ENCODE measurements at places on chromosomes 5 and 9.

DNA sequence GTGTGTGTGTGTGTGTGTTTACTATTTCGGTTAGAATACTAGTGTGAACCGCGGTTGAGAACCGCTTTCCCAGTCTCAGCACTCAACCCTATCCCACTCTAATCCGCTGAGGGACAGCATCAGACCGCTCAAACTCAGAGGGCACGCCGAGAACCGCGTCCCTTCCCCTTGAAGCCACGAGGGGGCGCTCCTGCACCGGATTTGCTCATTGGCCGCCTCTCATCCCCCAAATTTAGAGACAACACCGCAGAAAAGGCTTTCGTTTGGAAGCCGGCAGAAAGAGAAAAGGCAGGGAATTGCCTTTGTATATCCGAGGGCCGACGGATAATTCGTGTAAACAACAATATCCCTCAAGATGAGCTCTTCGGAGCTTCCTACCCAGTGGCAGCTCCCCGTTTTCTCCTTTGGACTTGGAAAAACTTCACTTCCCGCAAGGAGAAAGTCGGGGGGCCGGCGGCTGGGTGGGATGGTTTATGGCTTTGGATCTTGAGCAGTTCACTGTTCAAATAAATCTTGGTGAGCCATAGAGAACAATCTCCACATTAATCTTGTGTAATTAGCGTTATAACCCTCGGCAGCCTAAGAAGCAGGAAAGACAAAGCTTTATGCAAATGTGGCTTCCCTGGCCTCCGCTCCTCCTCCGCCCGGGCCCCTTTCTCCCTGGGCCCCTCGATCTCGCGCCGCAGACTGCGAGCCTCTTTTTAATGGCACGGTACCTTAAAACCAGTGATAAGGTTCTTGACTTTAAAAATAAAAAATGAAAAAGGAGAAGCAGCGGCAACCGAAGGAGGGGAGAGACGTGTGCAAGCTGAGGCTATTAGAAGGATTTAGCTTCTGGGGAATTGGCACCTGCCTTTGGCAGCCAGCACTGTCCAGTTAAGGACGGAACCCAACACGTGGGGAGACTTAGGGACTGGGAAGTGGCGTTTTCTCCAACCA lies 296.8 kb downstream of the PARP8 start:
- peak; percentile 46 for DNase-seq

GRCh38 chr5:96247097-96247701 lies 185.8 kb downstream of the PCSK1 start:
- peak; percentile 86 for DNase-seq

GRCh38 chr5:91281401-91281800 lies 101.7 kb downstream of the ARRDC3 start:
- peak; percentile 65 for DNase-seq

DNA sequence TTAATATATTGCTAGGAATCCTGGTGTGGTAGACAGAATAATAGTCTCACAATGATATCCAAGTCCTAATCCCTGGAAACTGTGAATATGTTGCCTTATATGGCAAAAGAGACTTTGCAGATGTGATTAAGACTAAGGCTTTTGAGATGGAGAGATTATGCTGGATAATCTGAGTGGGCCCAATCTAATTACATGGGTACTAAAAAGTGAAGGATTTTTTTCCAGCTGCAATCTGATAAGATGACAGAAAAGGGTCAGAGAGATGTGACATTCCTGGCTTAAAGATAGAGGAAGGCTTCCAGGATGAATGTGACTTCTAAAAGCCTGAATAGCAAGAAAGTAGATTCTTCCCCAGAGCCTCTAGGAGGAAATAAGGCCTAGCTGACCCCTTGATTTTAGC lies 80.7 kb upstream of the MPDZ start:
- DNase-seq = no peak

DNA sequence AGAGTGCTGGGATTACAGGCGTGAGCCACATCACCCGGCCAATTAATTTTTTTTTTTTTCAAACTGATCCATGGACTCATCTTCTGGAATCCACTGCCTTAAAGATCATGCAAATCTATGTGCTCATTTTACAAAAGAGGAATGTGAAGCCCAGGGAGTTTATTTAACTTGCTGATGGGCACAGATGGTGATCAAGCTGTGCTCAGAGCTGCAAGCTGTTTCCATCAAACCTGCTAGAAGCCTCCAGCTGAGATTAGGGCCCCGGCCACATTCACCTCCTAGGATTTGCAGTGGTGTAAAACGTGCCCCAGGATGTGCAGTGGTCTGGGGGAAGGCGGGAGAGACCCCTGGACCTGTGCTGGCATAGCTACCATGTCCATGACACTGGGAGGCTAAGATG lies 56.1 kb upstream of the TUT7 start:
- peak; percentile 13 for DNase-seq

DNA sequence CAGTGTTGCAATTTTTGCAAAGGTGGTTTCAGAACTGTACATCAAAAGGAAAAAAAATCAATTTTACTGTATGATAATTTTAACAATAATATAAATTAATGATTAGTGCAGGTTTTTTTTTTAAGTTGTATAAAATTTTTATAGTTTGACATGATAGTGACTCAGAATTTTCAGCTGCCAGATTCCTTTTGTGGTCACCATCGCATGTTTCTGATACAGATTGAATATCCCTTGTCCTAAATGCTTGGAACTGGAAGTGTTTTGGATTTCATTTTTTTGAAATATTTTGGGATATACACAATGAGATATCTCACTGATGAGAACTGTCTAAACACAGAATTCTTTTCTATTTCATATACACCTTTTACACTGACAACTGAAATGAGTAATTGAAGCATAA lies 361.3 kb downstream of the RAB3C start:
- DNase-seq = peak; percentile 69

DNA sequence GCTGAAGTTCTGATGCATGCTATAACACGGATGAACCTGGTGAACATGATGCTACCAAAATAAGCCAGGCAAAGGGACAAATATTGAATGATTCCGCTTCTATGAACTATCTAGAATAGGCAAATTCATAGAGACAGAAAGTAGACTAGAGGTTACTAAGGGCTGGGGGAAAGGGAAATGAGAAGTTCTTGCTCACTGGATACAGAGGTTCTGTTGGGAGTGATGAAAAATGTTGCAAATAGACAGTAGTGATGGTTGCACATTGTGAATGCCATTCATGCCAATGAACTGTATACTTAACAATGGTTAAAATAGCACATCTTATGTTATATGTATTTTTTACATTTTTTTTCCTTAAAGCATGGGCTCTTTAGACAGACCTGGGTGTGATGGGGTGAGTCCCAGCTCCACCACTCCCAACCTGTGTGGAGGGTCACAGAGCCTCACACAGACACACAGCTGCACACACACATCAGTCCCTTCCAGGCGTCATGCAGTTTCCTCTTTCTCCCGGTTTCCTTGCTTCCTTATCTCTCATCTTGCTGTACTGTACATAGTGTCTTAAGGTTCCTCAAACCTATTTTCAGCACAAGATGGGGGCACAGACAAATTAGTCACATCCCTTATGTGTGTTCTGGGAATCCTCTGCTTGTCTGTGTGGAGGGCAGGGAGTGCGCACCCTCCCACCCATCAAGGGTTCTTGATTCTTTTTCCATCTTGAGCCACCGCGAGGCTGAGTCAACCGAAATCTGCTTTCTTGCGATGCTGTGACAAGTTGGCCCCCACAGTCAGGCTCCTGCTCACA lies 192.9 kb downstream of the CRB2 start:
- DNase-seq = peak; percentile 22

DNA sequence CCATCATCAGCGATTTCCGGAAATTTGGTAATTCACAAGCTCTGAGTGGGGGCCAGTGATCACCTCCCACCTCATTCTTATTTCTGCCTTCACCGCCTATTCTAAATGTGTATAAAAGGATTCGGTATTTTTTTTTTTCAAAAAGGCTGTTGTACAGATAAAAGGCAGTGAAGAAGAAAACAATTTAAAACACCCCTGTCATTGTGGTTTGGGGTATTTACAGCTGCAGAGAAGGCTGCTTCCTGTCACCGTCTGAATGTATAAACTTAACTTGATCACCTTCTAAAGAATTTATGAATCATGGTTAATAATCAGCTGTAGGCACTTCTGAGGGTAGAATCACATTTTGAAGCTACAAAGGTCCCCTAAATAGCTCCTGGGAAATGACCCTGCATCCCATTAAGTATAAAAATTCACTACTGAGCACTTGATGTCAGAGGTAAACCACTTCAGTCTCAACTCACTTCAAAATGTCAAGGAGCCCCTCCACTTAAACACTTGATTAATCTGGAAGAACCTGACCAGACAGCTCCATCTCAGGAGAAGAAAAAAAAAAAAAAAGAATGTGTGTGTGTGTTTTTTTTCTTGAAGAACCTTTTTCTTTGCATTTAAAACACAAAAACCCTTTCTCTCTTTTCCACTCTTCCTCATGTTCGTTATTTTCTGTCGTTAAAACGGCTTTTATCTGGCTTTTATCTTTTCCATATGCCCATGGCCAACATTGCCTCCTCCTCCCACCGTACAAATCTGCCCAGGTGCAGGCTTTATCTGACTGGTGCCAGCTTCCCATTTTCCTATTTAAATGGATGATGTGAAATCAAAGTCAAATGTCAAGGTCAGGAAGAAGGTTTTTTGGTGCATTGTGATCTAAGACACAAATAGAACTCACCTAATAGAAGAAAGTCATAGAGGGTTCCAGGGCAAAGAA lies 291.2 kb downstream of the IRX1 start:
- DNase-seq = no peak

DNA sequence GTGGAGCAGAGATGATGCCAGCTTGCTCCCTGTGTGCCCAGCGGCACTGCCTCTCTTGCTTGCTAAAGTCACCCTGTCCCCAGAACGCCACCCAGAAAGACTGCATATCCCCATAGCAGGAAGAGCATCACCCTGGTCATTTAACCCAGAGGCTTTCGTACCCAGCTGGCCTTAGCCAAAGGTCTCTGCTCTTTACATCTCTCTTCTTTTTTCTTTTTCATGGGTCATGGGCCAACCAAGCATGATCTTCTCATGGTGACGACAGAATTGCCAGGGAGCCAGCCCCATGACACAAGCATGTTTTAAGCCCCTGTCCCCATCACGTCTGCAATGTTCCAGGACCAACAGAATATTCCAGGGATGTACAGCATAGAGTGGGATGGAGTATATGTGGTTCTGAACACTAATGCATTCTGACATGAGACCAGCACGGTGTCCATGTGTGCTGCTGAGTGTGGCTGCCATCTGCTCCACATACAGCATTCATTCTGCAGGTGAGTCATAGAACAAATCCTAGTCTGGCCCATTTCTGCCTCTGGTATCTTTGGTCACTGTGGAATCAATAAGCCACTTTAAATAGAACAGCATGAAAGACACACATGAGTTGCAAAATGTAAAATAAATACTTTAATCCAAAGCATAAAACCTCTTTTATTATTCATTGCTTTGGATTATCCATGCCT lies 203.0 kb downstream of the MED10 start:
- DNase-seq = no peak

DNA sequence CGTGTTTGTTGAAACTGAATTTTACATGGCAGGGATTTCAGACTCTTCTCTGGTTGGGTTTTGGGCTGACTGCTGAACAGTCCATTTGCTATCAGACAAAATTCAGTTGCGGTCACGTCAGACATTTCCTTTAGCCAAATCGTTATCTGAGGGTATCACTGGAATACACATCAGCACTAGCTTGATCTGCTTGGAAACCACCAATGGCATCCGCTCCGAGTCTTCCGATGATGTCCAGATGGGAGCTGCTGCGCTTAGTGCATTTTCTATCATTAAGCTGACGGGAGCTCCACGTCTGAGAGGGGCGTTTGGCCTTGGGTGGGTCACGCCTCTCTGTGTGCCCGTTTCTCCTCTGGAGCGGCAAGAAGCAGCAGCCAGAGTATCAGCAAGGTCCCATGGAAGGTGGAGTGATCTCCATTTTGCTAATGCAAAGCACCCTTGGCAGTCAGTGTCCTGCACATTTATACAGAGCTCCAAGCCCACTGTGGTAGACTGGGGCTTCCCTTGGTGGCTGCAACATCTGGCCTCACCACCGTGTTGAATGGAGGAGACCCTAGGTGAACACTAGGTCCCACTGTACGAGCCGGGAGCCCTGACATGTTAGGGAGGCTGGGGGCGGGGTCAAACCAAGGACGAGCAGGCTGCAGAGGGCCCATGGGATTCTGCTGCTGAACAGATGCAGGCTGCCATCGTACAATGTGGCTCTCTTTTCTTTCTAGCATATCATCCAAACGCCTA lies 134.6 kb upstream of the PHYKPL start:
- no peak for DNase-seq

DNA sequence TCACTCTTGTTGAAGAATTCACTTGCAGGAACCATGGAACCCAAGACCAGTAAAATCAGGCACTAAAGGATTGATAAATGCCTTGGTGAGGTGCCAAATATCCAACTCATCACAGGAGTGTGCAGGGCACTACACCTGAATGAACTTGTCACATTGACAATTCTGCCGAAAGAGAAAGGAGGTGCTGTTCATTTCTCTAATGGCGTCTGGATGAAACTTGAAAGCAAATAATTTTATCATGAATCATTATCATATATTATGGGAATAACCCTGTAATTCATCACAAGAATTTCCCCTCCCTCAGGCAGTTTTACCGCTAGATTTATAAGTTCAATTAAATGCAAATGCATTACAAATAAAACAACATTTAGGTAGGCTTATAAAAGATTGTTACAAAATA lies 360.0 kb downstream of the GLIS3 start:
- DNase-seq = no peak

- no peak for DNase-seq
Observed at GRCh38 chr9:24879591-24879990, 333.9 kb upstream of the IZUMO3 start.

GRCh38 chr9:105245029-105245890 lies 809 bp downstream of the SLC44A1 start:
- DNase-seq = no peak

- no peak for DNase-seq
Observed at GRCh38 chr5:57417320-57417719, 65.3 kb downstream of the ACTBL2 start.

Data from fibroblast of skin of scalp (primary cell).